ENCODE measurements at places on chromosomes 13 and 19. TPM values are rescaled to one million over a fixed set of nuclear protein-coding genes. Genes with fewer than 3 reads are reported as not detected.

GRCh38 chr13:44096901-44097300 lies 217.2 kb downstream of the LACC1 start:
- no peak for DNase-seq

- no peak for DNase-seq
These were observed 187.7 kb downstream of the SHISA2 start for GRCh38 chr13:25864116-25864515.

GRCh38 chr13:77305266-77305665 lies 21.6 kb downstream of the MYCBP2 start:
- no peak for DNase-seq

DNA sequence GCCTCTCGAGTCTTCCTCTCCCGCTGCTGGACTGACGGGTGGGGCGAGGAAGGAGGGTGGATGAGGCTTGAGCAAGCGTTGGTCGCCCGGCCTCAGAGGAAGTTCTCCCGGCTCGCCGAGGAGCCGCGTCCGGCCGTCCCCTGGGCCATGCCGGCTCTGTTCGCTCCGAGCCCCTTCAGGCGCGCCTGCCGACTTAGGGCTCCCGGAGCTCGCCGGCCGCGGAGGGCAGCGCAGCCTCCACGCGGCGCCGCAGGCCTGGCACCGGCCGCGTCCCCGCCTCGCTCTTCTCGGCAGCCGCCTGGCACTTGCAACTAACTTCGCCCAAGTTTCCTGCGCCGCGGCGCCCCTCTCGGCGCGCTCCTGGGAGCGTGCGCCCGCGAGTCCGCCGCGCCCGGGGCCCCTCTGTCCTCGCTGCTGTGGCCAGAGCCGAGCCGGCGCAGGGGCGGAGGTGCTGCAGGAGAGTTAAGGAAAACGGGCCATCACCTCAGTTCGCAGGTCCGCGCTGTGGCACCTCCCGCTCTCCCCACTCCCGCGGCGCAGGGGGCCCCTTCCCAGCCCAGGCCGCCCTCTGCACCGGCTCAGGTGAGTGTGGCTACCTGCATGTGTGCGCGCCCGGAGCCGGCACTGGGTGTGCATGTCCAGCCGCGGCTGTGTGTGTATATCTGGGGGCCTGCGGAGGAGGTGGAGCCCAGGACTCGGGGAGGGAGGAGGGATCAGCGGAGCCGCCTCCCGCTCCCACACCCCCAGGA lies 641 bp upstream of the SOX21 start:
- DNase-seq: peak; percentile 49

The MBD3L2 gene
- total RNA-seq: not detected

- DNase-seq: no peak
These were observed 8.7 kb upstream of the ZBTB7A start for GRCh38 chr19:4075373-4075772.
